ENCODE measurements at places on chromosomes 7 and 10.

- DNase-seq = no peak
Measured at GRCh38 chr10:75097666-75098285, 13.7 kb upstream of the SAMD8 start.

DNA sequence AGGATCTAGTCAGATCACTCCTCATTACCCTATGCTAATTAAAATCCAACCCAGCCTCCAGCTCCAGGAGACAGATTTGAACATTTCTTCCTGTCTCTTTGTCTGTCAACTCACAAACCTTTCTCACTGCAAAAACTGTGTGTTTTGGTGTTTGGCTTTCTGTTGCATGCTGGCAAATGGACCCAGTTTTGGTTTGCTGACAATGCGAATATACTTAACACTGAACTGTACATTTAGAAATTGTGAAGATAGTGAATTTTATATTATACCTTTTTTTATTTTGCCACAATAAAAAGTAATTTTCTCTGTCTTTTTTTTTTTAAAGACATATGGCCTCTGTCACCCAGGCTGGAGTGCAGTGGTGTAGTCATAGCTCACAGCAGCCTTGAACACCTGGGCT lies 18.3 kb upstream of the TNPO3 start:
- no peak for DNase-seq

GRCh38 chr10:104036518-104037260 lies 49.0 kb downstream of the COL17A1 start:
- DNase-seq = no peak

- no peak for DNase-seq
Measured at GRCh38 chr10:109203646-109204353, 719.5 kb downstream of the XPNPEP1 start.

- no peak for DNase-seq
Measured at GRCh38 chr7:33883671-33883965, 21.7 kb upstream of the BMPER start.

GRCh38 chr7:91299952-91300775 lies 35.9 kb downstream of the FZD1 start:
- DNase-seq = no peak

DNA sequence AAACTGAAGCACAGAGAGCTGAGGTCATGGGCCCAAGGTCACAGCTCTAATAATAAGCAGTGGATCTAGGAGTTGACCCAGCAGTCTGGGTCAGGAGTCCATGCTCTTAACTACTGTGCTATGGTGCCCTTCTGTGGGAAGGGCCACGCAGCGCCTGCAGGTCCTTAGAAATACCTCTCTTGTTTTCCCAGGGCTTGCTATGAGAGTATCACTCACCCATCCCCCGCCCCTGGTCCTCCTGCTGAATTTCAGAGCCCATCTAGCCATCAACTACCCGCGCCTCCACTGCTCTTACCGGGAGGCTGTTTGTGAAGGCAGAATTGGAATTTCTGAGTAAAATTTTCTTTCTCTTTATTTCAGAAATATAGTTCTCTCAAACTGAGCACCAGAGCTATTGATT lies 27.3 kb upstream of the CRHR2 start:
- DNase-seq = no peak

DNA sequence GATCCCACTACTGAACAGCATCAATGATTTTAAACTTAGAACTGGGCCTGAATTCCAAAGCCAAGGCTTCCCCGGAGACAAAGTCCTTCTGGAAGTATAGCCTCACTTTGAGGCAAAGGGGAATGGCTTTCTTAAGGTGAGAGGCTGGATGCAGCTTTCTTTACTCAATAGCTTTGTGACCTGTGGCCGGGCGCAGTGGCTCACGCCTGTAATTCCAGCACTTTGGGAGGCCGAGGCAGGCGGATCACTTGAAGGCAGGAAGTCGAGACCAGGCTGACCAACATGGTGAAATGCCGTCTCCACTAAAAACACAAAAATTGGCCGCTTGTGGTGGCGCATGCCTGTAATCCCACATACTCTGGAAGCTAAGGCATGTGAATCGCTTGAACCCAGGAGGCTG lies 3.2 kb upstream of the FGFR2 start:
- no peak for DNase-seq

DNA sequence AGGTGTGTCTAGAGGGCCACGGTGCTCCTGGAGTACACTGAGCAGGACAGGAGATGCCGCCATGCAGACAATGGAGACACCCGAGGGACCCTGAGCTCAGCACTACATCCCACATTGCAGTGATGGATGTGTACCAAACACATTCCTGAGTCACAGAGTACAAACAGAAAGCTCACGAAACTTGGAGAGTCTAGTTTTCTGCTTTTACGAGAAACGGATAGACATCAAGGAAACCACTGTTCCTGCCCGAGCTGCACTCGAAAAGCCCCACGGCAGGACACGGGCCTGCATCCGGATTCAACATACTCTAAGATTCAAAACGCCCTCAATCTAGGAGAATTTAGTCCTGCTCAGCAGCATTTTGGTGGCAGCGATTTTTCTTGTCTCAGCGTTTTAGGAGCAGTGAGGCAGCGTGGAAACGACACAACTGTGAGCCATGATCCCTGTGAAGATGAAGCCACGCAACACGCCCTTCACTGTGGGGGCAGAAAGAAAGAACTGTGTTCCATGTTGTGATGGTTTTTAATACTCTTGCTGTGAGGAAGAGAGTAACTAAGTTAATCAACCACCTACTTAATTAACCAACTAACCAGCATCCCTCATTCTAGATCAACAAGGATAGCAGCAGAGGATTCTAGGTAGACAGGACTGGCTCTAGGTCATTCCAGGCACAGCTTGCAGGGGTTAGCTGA lies 3.2 kb downstream of the TNS3 start:
- peak; percentile 14 for DNase-seq

DNA sequence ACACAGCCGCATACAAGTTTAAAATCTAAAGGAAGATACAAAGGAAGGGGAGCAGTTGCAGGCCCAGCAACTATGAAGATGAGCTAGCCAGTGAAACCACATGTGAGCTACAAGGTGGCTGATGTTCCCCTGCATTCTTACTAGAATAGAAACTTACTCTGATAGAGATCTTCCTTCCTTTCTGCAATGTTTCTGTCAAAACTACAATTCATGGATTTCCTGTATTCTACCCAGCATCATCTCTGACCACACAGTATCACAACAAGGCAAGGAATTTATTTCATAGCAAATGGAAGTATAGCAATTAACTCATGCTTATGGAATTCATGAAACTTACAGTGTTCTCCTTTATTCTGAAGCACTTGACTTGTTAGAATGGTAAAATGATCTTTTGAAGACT lies 68.7 kb upstream of the AASS start:
- no peak for DNase-seq

GRCh38 chr7:150403376-150404171 lies 24.4 kb downstream of the ZNF775 start:
- no peak for DNase-seq

DNA sequence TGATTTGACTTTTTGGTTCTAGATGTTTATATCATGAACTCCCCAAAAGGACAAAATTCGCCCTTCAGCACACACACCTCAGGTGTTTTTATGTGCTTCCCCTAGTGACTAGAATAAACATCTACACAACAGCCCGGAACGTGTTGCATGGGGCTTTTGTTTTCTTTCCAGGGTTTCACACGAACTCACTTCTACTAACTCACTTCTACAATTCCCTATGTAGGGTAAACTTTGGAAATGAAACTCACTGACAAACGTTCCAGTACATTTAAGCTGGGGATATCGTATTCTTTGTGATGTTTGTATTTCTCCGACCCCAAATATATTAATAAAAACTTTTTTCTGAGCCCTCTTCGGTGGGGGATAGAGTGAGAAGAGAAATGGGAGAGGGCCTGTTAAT lies 1.4 kb downstream of the TRA2A start:
- peak; percentile 47 for DNase-seq

DNA sequence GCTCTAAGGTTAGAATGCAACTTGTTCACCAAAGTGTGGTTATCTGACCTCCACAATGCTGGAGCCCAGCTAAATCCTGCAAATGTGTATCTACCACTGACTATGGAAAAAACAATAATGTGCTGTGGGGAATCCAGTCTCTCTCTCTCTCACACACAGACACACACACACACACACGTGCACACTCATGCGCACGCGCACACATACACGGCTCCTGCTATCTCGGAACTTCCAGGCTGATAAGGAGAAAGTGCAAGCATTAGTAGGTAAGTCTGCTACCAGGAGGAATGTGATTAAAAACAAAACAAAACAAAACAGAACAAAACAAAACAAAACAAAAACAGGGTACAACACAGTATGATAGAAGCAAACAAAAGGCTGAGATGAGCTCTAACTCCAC lies 205.2 kb downstream of the FRMD4A start:
- DNase-seq = no peak

GRCh38 chr10:116464257-116464656 lies 36.6 kb downstream of the PNLIPRP3 start:
- no peak for DNase-seq

- DNase-seq = no peak
Measured at GRCh38 chr10:111109501-111110242, 32.8 kb downstream of the ADRA2A start.

DNA sequence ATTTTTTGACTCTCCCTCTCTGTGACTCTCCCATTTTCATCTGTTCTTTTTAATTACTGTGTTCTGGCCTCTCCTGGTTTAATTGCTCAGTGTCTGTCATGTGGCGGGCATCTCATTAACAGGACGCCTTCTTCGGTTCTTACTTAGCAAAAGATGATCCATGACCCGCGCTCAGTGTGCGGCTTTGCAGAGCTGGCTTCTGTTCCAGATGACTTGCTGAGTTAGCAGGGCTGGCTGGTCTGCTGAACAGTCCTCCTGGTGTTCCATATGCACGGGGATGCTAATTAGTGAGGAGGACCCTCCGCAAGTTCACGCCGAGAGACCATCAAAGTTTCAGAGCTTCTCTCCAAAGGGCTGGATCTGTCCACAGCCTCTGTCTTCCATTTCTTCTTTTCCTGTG lies 258.6 kb upstream of the MKI67 start:
- DNase-seq = no peak

DNA sequence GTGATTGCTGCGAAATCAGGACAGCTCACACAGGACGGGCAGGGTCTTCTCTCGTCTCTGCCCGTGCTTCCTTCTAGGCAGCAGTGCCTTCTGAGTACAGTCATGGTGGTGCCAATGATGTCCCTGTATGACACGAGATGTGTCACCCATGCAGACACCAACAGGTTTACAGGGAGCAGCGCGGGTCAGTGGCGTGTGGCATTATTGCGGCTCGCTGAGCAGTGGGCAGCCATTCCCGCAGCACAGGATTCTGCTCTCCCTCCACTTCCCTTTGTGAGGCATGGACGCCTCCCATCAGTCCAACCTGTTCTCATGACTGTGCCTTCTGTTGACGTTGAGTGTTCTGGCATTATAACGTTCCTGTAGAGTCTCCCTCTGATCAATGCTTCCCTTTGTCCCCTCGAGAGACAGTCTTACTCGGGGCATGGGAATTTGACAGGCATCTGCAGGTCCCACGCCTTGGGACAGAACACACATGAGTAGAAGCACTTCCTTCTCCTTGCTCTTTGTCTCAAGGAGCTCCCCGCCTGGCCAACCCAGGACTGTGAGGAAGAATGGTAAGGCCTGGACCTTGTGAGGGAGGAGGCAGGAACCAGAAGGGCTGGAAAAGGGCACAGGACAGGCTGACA lies 219.5 kb downstream of the PAXIP1 start:
- no peak for DNase-seq

- DNase-seq = peak; percentile 68
Measured at GRCh38 chr10:44974628-44975430, 3.8 kb downstream of the DEPP1 start.

DNA sequence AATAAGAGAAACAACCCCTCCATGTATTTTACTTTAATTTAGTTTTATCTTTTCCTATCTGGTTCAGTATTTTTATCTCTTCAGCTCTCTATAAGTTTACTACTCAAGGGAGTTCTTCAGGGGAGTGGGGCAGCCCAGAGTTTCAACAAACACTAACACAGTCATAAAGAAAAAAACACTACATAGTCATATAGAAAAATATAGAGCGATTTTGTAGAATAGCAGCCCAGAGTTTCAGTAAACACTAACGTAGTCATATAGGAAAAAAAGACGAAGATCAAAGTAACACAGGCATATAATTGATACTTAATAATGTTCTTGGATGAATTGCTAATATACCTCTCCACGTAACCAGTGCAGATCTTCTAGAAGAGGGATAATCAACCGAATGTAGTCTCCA lies 54.7 kb downstream of the PON1 start:
- no peak for DNase-seq

DNA sequence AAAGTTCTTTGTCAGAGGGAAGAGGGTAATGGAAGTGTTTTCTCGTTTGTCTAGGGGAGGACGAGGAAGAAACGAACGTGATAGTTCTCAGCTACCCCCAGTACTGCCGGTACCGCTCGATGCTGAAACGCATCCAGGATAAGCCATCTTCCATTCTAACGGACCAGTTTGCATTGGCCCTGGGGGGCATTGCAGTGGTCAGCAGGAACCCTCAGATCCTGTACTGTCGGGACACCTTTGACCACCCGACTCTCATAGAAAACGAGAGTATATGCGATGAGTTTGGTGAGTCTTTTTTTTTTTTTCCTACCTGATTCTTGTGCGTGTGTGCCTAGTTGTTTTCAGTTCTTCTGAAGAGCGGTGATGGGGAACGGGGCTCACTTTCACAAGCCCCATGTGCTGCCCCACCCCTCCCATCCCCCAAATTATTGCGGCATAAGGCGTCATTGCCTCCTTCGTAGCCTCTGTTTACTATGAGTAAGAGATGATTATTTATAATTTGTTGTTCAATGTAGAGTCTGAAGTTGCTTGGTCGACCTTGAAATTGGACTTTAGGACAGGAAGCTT lies 98.6 kb downstream of the ARID5B start:
- no peak for DNase-seq

- DNase-seq = no peak
Measured at GRCh38 chr7:107914831-107915230, 23.8 kb downstream of the DLD start.

DNA sequence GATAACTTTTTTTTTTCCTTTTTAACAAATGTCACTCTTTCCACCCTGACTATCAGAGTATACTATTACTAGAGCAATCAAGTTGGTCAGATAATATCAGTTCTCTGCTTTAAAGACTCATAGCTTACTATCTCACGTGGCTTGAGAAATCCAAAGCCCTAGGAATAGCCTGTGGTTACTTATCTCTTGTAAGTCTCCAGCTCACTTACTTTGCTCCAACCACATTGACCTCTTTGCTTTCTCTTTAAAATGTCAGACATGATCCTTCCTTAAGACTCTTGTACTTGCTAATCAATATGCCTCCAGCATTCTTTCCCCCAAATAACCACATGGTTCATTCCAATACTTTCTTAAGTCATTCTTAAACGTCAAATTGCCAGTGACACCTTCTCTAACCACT lies 1292.2 kb downstream of the REEP3 start:
- no peak for DNase-seq

GRCh38 chr7:138285129-138285528 lies 174.9 kb upstream of the TRIM24 start:
- no peak for DNase-seq

DNA sequence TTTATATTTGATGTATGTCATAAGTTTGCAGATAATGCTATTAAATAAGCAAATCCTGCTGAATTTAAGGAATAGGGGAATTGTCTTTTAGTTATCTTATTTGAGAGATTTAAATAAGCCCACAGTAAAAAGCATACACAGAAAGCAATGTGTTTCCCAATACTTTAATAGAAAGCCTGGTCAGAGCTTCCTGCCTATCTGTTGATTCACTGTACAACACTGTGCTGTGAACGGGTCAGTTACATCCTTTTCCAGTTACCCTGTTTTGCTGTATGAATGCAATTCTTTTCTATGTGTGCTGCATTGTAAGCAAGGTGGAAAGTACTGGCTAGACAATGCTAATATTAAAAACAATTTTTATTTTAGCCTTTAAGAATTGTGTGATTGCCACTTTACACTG lies 81.2 kb downstream of the ANKRD7 start:
- DNase-seq = no peak

- no peak for DNase-seq
Measured at GRCh38 chr10:32111585-32111984, 55.4 kb upstream of the KIF5B start.

All from activated CD8-positive, alpha-beta T cell treated with anti-CD3 and anti-CD28 coated beads for 36 hours (primary cell).